Activated T-helper 17 cell treated with anti-CD3 and anti-CD28 coated beads, Interleukin-2, amount 50 U/mL, for 72 hours (primary cell): ENCODE measurements at places on chromosomes 13 and 19. TPM values are rescaled to one million over a fixed set of nuclear protein-coding genes. Genes with fewer than 3 reads are reported as not detected.
A peak's percentile ranks its signal among the peaks of the same experiment; 100 is the strongest.

DNA sequence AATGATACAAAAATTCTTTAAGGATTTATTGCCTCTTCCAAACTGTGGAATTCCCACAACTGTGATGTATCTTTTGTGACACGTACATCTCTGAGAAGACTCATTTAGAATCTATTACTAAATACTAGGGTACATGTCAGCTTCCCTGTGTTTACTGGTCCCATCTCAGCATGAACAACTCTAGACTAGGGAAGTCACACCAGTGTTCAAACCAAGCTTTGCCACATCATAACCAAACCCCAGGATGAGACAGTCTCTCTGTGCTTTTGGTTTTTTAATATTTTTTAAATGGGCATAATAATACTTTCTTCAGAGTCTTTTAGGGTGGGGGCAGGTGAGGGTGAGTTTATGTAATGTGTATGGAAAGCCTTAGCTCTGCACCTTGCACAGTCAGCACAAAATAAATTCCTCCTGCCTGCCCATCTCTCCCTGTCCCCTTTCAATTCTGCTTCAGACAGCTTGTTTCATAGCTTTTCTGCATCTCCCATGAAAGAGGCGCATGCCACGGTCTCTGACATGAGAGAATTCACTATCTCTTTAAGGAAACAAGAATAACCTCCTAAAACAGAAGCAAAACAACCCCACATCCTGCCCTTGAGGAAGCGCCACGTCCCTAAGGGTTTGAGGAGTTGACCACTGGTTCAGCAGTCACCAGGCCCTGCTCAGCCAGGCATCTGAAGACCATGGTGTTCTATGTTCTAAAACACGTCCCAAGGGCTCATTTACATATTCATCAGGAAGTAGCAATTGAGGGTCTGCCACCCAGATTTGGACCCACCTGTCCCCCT lies 174.5 kb downstream of the USP12 start:
- ATAC-seq, result peak; percentile 92

Gene IGFL2
- not detected for total RNA-seq

Gene ZNF699
- total RNA-seq, result 3.7 TPM

Gene FLT3LG
- total RNA-seq, result 77.2 TPM

- ATAC-seq, result no peak
These were observed 11.4 kb downstream of the ALOX5AP start for GRCh38 chr13:30746791-30747190.
